ENCODE measurements at places on chromosomes 13 and 19.
A peak's percentile ranks its signal among the peaks of the same experiment; 100 is the strongest.

DNA sequence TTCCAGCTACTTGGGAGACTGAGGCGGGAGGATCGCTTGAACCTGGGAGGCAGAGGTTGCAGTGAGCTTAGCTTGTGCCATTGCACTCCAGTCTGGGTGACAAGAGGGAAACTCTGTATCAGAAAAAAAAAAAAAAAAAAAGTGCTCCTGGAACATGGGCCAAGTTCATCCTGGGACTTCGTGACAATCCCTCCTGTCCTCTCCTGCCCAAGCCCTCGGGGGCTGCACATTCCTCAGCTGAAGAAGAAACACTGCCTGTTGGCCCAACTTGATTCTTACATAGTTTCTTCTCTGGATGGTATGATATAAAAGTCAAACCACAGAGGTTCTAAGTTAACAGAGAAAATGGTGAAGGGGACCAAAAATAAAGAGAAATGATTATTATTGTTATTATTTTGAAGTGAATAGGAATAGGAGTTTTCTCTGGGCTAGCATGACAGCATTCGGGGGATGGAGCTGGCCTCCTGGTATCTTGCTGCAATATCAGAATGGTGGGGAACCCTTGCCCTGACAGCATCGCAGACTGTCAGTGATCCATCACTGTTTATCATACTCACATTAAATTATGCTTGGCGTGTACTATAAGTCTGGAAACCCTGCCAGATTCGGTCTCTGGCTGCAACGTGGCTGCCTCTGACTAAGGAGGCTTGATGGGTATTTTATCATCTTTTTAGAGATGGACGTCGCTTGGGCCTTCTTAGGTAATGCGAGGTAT is 113.7 kb upstream of the OXGR1 start:
- DNase-seq = peak; percentile 74

DNA sequence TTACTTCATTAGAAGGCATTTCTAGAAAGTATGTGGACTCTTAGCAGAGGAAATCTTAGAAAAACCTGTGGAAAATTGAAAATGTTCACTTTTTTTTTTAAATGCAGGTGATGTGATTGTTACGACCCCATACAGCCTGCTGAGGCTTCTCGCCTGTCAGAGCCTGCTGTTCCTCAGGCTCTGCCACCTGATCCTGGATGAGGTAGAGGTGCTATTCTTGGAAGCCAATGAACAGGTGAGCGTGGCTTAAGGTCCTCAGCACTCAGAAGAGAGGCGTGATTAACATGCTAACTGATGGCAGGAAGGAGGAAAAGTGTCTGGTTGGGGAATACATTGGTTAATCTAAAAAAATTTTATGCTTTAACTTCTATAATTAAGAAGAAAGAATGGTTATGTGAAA is 71.4 kb downstream of the SLC7A9 start:
- no peak for DNase-seq

GRCh38 chr19:21593502-21593901 is 88.1 kb downstream of the ZNF429 start:
- DNase-seq = no peak

DNA sequence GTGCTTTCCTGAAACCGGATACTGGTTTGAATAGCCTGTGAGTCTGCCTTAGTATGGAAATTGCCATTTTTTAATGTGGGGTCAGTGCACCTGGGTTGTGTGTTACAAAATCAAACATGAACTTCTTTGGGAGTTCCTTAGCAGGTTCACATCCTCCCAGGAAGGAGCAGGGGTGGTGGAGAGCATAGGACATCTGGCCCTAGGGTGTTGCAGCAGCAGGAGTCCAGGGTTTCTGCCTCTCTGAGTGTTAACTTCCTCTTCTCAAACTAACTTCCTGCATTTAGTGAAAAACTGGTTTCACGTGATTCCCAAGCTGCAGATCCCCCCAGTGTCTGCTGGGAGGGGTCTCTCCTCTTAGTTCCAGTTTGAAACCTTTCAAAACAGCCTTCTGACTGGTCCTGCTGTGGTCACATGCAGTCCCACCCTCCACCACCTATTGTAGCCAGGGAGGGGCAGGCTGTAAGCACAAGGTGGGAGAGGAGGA is 7.2 kb downstream of the RNASEH2B start:
- DNase-seq = no peak

DNA sequence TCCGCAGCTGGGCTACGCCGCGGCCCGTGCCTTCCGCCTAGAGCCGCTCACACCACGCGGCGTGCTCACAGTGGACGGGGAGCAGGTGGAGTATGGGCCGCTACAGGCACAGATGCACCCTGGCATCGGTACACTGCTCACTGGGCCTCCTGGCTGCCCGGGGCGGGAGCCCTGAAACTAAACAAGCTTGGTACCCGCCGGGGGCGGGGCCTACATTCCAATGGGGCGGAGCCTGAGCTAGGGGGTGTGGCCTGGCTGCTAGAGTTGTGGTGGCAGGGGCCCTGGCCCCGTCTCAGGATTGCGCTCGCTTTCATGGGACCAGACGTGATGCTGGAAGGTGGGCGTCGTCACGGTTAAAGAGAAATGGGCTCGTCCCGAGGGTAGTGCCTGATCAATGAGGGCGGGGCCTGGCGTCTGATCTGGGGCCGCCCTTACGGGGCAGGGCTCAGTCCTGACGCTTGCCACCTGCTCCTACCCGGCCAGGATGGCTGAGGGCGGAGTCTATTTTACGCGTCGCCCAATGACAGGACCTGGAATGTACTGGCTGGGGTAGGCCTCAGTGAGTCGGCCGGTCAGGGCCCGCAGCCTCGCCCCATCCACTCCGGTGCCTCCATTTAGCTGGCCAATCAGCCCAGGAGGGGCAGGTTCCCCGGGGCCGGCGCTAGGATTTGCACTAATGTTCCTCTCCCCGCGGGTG is 7.4 kb downstream of the DBP start:
- peak; percentile 91 for DNase-seq

DNA sequence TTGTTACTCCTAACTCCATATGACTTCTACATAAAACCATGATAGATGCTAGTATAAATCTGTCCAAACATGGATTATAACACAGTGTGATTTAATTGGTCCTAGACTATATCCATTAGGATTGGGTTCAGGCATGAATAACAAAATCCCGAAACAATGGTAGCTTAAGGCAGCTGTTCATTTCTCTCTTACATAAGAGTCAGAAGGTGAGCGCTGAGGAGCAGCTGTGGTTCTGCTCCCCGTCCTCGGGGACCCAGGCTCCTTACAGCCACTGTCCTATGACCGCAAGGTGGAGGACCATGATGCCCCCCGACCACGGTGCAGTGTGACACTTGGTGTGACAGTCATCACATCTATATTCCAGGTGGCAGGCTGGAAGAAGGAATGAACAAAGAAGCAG is 145.8 kb downstream of the SLC7A1 start:
- DNase-seq = no peak

DNA sequence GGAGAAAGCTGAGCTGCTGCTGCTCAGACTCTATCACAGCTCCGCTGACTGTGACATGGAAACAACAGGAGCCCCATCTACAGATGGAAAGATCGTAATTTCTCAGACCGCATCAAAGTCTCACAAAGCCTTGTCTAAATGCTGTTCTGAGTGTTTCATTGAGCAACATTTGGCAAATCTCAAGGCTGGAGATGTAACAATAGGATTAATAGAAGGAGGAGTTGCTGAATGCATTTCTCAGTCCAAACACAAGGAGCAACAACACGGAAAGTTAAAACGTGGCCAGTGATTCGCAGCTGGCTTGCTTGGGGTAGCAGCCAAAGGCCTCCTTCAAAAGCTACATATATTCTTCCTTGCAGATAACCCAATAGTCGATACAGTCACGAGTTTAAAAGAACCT is 55.7 kb downstream of the MRPL57 start:
- no peak for DNase-seq

DNA sequence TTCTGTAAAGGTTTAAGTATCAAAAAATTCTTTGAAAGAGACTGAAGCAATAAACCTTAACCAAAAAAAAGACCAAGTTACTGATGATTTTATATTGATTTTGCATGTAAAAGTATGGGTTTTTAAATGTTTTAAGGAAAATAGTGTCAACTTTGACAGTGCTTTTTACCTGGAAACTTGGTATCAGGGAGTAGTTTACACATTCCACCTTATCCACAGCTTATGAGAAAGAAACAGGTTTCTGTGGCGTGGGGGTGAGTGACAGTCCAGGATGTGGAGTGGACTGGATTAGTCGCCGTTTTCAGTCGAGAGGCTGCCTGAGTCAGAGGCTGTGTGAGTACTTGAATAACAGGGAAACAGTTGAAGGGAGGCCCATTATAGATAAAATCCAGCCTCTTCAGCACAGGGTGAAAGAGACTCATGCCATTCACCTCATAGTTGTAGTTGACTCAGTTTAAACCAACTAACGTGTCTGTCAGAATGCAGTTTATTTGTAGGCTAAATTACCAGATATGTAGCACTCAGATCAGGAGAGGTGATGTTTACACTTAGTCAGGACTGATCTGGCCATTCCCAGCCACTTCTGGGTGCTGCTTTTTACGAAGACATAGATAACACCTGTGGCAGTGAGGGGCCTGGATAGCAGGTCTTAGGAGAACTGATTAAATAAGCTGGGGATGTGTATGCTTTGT is 595 bp upstream of the GPR183 start:
- DNase-seq = no peak

GRCh38 chr13:77827332-77827731 is 91.3 kb downstream of the EDNRB start:
- DNase-seq = no peak

- no peak for DNase-seq
Measured at GRCh38 chr13:44726778-44727177, 150.6 kb upstream of the TSC22D1 start.

GRCh38 chr13:59543418-59543817 is 620.3 kb downstream of the DIAPH3 start:
- no peak for DNase-seq

DNA sequence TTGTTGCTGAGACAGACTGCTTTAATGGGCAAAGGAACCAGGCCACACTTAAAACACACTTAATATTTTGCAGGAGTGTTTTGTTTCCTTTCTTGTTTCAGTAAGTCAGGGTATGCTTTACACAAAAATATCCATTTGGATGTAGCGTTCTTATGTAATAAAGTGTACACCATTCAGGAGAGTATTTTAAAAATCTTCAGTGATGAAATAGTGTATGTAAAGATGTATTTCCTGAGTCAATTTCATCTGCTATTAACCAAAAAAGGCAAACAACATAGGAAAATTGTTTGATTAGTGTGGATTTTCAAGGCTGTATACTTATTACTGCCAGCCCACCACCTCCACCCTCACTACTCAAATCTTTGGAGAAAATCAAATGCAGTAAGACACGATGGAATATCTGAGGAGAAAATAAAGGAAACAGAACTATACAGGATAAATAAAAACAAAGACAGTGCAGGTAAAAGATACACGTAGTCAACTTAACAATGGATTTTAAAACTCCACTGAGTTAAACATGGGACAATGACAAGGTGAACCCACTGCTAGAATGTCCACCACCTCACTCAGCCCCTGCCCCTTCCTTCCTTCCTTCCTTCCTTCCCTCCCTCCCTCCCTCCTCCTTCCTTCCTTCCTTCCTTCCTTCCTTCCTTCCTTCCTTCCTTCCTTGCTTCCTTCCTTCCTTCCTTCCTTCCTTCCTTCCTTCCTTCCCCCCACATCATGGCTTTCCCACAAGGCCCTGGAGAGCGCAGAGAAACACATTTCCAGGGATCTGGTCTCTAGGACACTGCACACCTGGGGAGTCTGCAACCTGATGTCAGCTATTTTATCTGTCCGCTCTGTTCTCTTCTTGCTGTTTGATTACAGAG is 360.3 kb downstream of the IRS2 start:
- no peak for DNase-seq

GRCh38 chr13:107066355-107066754 is 498.4 kb upstream of the ARGLU1 start:
- no peak for DNase-seq

GRCh38 chr13:91647361-91647990 is 249.1 kb downstream of the GPC5 start:
- DNase-seq = peak; percentile 61

DNA sequence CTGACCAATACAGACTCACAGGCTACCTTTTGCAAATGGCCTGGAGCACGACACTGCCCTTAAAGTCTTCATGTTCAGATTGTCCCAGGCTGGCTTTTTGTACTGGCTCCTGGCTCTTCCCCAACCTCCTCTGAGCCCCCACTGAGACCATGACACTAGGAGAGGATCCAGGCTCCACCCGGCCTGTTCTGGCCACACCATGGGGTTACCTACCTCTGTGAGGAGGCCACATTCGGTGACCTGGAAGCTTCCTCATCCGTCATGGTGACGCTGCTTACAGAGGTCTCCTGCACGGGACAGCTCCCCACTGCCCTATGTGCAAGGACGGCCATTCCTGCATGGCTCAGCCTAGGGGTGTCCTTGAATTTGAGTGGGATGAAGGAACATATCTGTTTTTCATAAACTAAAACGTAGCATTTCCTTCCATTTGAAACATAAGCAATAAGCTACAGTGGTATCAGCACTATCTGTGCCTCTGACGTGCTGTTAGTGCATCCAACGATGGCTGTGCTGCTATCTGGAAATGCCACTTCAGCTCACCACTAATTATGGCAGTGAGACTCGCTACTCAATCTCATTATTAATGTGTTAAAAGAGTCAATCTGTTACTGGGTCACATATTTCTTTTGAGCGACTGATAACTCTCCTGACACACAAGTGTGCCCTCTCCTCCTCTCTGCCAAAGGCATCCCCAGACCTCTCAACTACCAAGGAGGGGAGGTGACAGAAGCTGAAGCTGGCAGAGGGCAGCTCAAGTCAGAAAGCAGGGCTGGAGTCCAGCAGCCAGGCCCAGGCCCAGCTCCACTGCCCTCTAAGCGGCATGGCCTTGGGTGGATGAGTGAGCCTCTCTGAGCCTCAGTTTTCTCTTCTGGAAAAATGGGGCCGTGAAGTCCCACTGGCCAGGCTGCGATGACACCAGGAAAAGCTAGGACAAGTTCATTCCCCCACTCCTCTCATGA is 29.6 kb downstream of the ELL start:
- no peak for DNase-seq

GRCh38 chr13:67101730-67102467 is 128.2 kb downstream of the PCDH9 start:
- DNase-seq = no peak

DNA sequence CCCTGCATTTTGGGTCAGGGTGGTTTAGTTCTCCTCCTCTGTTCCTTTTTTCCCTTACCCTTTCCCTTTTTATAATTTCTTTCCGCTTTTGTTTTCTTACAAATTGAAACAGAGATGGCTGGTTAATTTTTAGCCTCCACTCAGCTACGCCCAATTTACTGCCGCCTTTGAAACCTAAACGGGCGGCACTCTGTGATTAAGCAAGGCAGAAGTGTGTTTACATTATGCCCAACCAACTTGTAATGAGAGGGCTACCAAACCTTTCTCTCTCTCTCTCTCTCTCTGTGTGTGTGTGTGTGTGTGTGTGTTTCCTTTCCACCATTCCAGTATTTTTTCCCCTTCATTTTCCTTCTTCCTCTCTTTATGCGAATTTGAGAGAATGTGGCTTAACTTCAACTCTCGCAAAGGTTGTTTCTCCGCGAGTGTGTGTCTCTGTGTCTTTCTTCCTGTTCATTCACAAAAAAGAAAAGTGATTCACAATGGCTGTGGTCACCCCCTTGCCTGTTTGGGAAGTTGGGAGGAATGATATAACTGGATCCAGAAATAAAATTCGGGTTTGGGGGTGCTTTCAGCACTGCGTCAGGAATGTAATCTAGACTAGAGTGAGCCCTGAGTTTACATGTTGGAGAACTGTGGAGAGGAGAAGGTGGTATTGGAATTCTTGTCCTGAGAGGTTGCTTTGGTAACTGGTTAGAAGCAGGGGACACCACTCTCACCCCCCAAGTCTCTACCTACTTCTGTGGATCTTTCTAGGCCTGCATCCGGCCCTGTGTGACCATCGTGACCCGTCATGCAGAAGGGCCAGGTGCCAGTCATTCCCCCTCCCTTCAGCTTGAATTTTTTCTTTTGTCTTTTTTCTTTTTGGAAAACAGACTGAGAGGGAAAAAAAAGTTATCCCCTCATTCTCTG is 31.4 kb downstream of the NFIX start:
- no peak for DNase-seq

GRCh38 chr13:50577806-50578205 is 265.7 kb downstream of the DLEU7 start:
- no peak for DNase-seq

Data from BE2C (cell line).